ENCODE measurements at places on chromosomes 4 and X.

GRCh38 chrX:9062641-9063040 is 28.7 kb upstream of the FAM9B start:
- DNase-seq = no peak

DNA sequence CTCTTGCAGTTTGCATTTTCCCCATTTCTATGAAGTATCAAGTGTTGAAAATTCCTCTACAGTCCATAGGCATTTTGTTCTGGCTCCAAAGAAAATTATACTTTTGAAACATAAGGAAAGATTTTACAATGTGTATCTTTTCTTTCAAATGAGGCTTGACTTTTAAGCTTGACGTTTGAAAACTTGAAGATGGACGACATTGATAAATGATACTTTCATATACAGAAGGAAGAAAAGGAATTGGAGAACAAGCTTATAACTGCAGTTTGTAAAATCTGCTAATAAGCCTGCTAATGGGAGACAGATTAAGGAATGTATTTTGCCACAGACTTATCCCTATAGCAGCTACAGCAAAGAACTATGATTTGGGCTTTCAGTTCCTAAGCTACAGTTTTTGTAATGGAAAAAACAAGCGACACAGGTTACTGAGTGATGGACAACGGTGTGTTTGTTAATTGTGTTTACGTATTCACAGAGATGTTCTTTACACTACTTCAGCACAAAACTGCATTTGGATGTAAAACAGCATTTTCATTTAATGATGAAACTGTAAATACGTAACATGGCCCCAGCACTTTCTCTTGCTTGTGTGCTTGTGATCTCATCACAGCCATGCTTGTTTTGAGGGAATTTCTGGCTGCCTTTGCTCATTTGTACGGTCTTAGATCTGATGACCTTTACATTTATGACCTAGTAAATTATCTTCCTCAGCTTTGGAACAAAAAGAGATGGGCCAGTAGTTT is 83.2 kb upstream of the FAT1 start:
- DNase-seq = no peak

DNA sequence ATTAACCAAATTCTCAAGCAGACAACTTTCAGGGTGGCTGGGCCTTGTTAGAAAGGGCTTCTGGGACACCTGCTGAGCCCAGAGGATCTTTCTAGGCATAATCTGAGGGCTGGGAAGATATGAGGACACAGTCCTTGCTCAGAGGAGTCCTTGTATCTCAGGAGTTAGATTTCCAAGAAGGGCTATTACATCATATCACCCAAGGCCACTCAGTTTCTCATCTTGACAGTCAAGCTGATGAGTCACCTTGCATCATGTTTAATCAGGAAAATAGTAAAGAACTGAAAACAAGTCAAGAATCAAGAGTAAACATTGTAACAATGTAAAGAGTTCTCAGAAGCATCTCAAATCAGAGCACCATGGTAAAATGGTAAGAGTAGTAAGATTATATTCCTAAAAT is 4.0 kb downstream of the PCYT1B start:
- DNase-seq = no peak

DNA sequence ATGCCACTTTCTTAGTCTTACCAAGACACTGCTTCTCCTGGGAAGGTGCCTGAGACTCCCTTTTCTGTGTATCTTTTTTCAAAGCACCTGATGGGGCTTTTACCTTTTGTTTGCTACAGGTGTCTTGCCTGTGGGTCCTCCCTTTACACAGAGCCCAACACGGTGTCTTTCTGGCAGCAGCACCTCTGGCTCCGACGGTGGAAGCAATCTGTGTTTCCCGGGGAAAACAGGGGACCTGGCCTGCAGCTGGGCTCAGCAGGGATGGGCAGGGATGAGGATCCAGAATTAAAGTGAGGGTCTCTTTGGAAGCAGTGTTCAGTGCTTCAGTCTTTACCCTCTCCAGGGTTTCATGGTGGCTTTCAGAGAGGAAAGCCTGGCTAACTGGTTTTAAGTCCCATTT is 11.3 kb downstream of the POU4F2 start:
- no peak for DNase-seq

GRCh38 chr4:174100910-174101309 is 182.6 kb downstream of the FBXO8 start:
- DNase-seq = no peak

GRCh38 chr4:145773581-145774234 is 93.8 kb downstream of the C4orf51 start:
- DNase-seq = no peak

DNA sequence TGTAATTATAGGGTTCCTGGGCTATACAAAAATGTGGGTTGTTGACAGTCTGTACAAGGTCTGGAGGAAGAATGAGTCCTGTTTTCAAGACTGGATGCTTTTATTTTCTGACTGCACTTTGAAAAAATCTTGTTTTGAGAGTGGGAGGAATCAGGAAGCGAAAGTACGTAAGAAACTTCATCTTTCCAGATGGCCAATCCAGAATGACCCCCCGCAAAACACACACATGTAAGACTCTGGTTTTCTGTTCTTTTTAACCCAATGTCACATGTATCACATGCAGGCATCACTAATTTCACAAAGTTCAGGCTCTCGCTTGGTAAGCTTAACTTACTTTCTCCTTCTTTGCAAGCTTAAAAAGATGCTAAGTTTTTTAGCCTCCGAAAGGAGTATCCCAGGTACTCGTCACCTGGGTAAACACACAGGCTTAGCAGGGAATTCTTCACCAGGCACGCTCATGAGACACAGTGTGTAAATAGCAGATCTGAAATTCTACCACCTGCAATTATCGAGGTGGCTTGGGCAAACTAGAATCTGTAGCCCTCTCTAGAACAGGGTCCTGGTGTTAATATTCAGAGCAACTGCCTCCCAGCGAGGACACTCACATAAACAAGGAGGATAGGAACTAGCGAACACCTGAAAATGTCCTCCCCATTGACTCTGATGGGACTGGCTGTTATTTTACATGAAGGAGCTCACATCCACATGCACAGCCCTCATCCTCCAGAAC is 90.7 kb downstream of the NSUN7 start:
- no peak for DNase-seq

GRCh38 chr4:1411436-1412375 is 5.5 kb upstream of the NKX1-1 start:
- no peak for DNase-seq

DNA sequence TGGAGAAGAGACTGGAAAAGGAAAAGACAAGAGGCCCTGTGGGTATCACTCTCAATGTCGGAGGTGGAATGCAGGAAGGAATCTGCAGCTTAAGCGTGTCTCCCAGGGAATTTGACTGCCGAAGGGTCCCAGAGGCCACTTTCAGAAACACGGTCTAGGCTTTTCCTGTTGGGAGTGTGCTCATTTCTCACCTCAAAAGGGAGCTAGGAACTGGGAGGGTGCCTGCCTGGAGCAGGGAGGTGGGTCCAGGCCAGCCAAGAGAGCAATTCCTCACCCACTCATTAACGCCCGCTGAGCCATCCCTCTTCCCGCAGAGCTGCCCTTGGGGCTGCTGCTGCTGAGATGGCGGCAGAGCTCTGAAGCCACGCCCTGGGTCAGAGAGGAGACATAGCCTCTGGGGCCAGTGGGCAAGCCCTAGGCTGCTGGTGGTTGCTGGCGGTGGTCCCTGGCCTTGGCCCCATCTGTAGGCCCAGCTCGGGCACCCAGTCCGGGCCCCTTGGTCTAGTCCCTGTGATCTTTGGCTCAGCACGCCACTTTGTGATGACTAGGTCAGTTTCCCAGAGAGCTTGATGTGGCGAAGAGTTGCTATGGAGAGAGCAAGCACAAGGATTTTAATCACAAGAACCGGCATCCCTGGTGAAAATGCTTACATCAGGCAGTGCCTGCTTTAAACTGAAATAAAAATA is 4.1 kb downstream of the ZNF185 start:
- no peak for DNase-seq

GRCh38 chr4:138909587-138909986 is 106.0 kb upstream of the NOCT start:
- no peak for DNase-seq

DNA sequence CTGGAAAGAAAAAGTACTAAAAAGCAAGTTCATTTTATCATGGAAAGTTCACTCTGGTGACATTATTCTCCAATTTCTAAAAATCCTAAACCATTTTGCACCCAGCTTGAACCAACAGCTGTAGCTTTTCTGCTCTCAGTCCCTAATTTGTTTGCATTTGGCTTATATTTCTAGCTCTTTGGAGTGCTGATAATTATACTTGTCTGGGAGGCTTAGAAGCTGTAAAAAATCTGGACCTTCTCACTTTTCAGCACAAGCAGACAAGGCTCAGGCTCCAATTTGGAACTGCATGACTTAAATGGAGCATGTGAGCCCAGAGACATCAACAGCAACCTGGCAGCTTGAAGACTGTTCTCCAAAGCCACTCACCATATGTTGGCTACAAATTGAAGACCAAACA is 170.9 kb upstream of the PCDH18 start:
- no peak for DNase-seq

DNA sequence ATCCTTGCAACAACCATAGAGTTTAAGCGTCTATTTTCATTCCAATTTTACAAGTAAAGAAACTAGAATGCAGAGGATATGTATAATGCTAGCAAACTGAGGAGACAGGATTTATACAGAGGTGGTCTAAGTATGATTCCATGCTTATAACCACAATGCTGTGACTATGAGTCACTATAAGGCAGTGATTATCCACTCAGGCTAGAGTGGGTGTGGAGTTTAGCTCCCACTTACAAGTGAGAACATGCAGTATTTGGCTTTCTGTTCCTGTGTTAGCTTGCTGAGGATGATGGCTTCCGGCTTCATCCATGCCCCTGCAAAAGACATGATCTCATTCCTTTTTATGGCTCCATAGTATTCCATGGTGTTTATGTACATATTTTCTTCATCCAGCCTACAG is 41.6 kb upstream of the EDA2R start:
- DNase-seq = peak; percentile 43

DNA sequence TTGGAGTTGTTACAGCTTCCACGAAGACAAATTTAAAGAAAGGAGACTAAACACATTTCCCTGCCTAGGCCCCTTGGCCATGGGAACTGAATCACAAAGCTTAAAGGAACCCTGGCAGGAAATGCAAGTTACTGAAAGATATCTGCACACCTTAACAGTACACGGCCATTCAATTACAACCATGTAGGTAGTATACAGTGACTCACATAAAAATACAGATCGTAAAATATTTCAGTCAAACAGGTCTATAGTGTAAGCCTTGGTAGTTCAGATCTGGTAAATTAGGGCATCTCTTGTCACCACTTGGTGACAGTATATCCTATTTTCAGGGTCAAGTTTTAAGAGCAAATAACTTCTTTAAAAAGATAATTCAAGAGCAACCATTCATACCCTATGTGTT is 112.0 kb downstream of the ATG4A start:
- DNase-seq = no peak

DNA sequence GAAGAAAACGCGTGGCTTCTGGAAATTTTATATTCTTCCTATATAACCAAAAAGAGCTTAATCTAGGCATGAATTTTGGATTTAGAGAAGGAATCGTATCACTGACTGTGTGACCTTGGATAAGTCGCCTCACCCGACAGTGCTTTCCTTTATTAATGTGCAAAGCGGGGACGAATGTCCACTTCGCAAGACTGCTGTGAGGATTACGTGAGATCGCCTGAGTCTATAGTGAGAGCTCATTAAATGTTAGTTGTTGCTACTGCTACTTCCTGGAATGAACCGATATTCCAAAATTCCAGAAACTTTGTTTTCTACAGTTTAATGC is 448 bp upstream of the TBC1D8B start:
- peak; percentile 42 for DNase-seq

DNA sequence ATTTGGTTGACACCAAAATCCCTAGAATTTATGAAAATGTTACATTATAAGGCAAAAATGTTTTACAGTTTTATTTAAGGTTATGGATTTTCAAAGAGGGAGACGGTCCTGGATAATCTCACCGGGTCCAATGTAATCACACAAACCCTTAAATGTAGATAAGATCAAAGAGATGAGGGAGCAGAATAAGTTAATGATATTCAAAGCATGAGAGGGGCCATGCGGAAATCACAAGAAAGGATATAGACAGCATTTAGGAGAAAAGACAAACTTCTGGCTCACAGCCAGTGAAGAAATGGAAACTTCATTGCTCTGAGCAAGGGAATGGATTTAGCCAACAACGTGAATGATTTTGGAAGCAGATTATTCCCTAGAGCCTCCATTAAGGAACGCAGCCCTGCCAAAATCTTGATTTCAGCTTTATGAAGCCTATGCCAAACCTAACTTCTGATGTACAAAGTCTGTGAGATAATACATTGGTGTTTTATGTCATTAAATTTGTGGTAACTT is 684.4 kb upstream of the GNPDA2 start:
- DNase-seq = no peak

- no peak for DNase-seq
Observed at GRCh38 chr4:16992566-16993225, 94.3 kb upstream of the LDB2 start.

DNA sequence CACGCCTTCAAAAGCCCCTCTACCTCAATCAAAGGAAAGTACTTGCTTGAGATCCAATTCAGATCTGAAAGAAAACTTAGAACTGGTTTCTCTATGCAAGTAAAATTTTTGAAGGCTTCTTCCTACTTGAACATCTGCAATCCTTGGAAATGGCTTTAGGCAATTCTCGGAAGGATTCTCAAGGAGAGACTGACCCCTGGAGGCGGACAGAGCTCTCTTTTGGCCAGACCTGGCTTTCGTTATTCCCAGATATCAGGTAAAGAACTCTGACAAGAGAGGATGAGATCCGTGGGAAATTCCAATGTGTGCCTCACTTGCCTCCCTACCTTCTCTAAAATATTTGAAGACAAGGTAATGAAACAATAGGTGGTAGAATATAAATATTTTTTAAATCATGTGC is 670.3 kb upstream of the FAM241A start:
- peak; percentile 49 for DNase-seq

DNA sequence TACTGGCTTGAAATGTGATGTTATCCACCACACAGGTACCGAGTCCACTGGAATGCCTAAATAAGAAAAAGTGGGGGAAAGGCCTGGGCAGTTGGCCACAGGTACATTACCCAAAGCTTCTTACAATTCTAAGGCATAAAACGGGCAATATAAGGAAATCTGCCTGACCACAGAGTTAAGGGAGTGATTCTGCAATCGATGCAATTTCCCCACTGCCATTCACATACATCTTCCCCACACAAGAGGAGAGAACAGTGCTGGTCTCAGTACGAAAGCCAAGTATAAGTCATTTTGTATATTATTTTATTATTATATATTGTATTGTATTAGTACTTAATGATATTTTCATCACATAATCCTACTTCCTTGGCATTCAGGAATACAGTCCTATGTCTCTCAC is 30.6 kb downstream of the RFC1 start:
- no peak for DNase-seq

Data from fibroblast of skin of right biceps (primary cell).